ENCODE measurements at places on chromosomes 12 and 14.

DNA sequence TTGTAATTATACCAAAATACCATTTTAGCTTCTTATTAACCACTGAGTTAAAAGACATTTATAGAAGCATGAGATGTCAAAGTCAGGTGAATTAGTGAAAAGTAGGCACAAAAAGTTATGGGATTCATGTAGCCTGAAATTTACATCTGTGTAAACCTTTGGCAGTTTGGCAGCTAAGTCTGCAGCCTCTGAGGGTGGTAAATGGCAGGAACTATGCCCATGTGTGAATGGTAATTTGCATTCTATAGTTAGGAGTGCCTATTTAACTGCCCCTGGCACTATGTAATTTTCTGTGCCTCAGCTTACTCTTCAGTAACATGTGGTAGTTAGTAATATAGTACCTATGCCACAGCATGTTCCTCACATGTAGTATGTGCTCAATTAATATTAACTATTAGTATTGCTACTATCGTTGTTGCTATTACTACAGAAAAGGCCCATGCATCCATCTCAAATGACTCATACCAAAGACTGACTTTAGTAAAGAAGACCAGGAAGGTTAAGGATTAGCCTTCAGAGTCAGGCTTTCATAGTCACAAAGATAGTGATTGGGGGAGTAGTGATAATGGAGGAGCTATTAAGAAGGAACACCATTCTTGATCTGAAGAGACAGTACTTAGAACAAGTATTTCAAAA, 258.7 kb upstream of the BTG1 start:
- DNase-seq: no peak

DNA sequence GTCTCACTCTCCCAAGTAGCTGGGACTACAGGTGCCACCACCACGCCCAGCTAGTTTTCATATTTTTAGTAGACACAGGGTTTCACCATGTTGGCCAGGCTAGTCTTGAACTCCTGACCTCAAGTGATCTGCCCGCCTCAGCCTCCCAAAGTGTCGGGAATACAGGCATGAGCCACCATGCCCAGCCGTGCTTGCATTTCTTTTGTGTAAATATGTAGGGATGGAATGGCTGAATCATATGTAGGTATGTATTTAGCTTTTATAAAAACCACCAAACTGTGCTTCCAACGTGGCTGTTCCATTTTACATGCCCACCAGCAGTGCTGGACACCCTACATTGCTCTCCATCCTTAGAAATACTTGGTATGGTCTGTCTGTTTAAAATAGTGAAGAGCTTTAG, 32.8 kb upstream of the CLMN start:
- DNase-seq: no peak

DNA sequence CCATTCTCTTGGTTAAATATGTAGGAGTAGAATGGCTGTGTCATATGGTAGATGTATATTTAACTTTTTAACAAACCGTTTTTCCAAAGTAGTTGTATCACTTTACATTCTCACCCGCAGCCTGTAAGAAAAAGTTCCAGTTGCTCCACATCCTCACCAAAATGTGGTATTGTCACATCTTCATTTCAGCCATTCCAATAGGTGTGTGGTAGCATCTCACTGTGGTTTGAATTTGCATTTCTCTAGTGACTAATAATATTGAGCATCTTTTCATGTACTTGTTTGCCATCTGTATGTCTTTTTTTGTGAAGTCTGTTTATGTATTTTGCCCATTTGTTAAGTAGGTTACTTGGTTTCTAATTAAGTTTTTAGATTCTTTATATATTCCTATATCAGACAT, 78.6 kb downstream of the TBK1 start:
- no peak for DNase-seq

- DNase-seq: no peak
These were observed 17.0 kb upstream of the SLC15A5 start for GRCh38 chr12:16294376-16294956.

All from AG04450 (cell line).